ENCODE measurements at places on chromosomes 7 and 10. TPM values are rescaled to one million over a fixed set of nuclear protein-coding genes. Genes with fewer than 3 reads are reported as not detected.

GRCh38 chr7:127556404-127556803, 29.0 kb downstream of the GCC1 start:
- DNase-seq: no peak

- no peak for DNase-seq
Measured at GRCh38 chr10:113001599-113002448, 51.8 kb downstream of the TCF7L2 start.

GRCh38 chr10:112791447-112791846, 158.6 kb upstream of the TCF7L2 start:
- no peak for DNase-seq

- no peak for DNase-seq
Measured at GRCh38 chr7:14085901-14086300, 96.4 kb upstream of the ETV1 start.

GRCh38 chr10:133453516-133454203, at the start of gene SCART1:
Gene SCART1, plus strand, starts transcription at chr10:133453945. Its CDS starts 53 bp downstream, at chr10:133453998.
- DNase-seq: no peak

GRCh38 chr7:130945411-130945811, 211.4 kb upstream of the KLF14 start:
- DNase-seq: no peak

GRCh38 chr10:104910712-104911111, 269.6 kb downstream of the SORCS3 start:
- no peak for DNase-seq

GRCh38 chr10:70490142-70490541, 11.6 kb downstream of the PALD1 start:
- DNase-seq: no peak

GRCh38 chr10:59907918-59908807, 1.8 kb upstream of the CCDC6 start:
- peak; percentile 98 for DNase-seq

DNA sequence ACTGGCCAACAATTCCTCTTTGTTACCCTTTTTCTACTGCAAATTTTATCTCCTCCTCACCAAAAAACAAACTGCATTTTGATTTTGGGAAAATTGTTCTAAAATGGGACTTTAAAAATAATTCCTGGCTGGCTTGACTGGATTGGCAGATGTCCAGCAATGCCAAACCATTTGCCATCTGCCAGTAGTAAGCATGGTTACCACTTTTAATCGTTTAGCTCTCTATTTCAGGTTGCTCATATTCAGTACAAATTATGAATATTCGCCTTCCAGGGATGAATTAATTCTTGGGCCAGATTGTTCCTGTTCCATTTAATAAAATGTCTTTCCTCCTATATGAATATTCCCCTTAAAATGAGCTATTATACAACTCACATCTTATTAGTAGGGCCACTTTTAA, 35.7 kb downstream of the SMNDC1 start:
- no peak for DNase-seq

DNA sequence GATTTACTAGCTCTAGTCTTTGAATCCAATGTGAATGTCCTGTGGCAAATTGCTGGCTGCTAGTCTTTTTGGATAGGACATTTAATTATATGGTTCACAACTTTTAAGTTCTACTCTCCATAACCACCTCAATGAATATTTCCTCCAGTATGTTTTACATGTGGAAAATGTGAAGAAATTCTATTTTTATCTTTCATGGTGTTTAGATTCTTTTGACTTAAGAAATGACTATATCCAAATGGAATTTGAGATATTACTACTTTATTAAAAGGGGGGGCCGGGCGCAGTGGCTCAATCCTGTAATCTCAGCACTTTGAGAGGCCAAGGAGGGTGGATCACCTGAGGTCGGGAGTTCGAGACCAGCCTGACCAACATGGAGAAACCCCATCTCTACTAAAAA, 202.0 kb downstream of the ARL4A start:
- no peak for DNase-seq

- no peak for DNase-seq
Measured at GRCh38 chr7:156379324-156380070, 261.1 kb upstream of the RNF32 start.

DNA sequence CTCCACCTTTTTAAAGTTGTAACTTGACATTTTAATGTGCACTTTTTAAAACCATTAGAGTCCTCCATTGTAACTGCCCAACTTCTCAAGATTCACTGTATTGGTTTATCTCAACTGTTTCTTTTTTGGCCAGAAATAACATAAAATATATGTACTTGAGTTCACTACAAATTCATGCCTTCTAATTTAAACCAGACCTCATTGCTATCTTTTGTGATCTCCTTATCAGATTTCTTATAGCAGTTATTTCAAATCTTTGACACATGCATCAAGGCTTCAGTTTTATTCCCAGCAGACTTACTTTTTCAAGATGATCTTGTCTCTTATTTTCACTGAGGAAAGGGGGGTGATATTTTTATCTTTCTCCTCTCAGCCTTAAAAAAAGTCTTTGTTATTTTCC, 154.3 kb downstream of the PHF14 start:
- no peak for DNase-seq

RNF148 gene
- 2.2 TPM for total RNA-seq

PLPP4 gene
- total RNA-seq: 0.31 TPM

SFTPA2 gene
- not detected for total RNA-seq

PPA1 gene
- 178 TPM for total RNA-seq

AKR1C2 gene
- not detected for total RNA-seq

AGBL3 gene
- 3.2 TPM for total RNA-seq

DBF4 gene
- total RNA-seq: 62.6 TPM

SOSTDC1 gene
- total RNA-seq: 0.70 TPM

Data from GM23338 (cell line).